Ovary (tissue), 10 donors: ENCODE measurements at places on chromosomes 7 and 10.

- H3K36me3 ChIP-seq = no peaks in the 10 kb centered on the region
- DNase-seq = no peak
- H3K27me3 ChIP-seq = no peaks in the 10 kb centered on the region
- H3K4me1 ChIP-seq = no peaks in the 10 kb centered on the region
- no peak overlapping the region for H3K27ac ChIP-seq
- no peak overlapping the region for H3K4me3 ChIP-seq
Observed at GRCh38 chr7:55351263-55351662, 13.9 kb upstream of the LANCL2 start.

DNA sequence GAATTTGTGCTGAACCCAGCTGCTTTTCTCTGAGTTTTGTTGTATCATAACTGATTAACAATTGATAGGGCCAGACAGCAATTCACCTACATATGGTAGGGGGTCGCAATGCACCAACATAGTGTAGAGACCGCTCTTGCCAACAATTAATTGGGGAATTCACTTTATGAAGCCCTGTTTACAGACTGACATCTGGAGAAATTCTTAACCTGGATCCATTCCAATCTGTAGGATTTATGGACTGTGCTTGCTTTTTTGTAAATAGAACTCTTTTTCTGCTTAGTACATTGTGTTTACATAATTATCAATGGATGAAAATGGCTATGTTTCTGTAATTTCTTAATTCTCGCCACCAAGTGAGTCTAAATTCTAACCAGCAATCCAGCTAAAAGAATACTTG lies 311.7 kb upstream of the BMPER start:
- peaks cover 1% of the 10 kb centered on the region for H3K4me1 ChIP-seq
- no peaks in the 10 kb centered on the region for H3K27me3 ChIP-seq
- H3K27ac ChIP-seq = no peak overlapping the region

GRCh38 chr7:2141651-2142050 lies 91.1 kb downstream of the MAD1L1 start:
- no peaks in the 10 kb centered on the region for H3K27me3 ChIP-seq
- no peak for DNase-seq
- no peak overlapping the region for H3K27ac ChIP-seq
- H3K4me3 ChIP-seq = no peak overlapping the region
- no peaks in the 10 kb centered on the region for H3K4me1 ChIP-seq

DNA sequence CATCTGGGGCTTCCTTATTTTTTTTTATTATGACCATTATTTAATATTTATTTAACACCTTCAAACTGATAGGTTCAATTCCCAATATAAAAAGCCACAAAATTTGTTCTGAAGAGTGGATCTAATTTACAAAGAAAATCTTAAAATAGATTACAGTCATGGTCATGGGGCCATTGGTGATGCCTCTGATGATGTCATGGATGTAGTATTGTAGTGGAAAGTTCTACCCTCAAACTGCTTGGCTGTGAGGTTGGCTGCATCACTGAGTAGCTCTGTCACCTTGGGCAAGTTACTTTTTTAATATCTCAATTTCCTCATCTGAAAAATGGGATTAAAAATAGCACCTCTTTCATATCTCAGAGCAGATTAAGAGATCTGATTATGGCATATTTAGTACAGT lies 128.5 kb downstream of the DKK1 start:
- H3K36me3 ChIP-seq = no peaks in the 10 kb centered on the region
- DNase-seq = no peak
- no peak overlapping the region for H3K27ac ChIP-seq

GRCh38 chr10:132059760-132060508 lies 5.8 kb upstream of the JAKMIP3 start:
- DNase-seq = no peak
- no peaks in the 10 kb centered on the region for H3K36me3 ChIP-seq
- no peaks in the 10 kb centered on the region for H3K27me3 ChIP-seq
- no peak overlapping the region for H3K27ac ChIP-seq
- H3K4me1 ChIP-seq = no peaks in the 10 kb centered on the region

GRCh38 chr10:123666318-123667236 lies at the start of gene GPR26:
Gene GPR26 (plus strand): TSS chr10:123666355. CDS start chr10:123666408, 53 bp downstream.
- no peak for DNase-seq
- H3K27ac ChIP-seq = no peak within 1 kb of the TSS
- H3K27me3 ChIP-seq = no peaks in the 10 kb centered on the region
- H3K4me1 ChIP-seq = no peaks in the 10 kb centered on the region

GRCh38 chr7:10521306-10521705 lies 452.4 kb upstream of the PHF14 start:
- H3K27ac ChIP-seq = no peak overlapping the region
- no peak for DNase-seq
- H3K4me3 ChIP-seq = no peak overlapping the region
- H3K27me3 ChIP-seq = no peaks in the 10 kb centered on the region
- no peaks in the 10 kb centered on the region for H3K36me3 ChIP-seq

GRCh38 chr7:149854611-149855360 lies 16.6 kb downstream of the ZNF862 start:
- no peaks in the 10 kb centered on the region for H3K27me3 ChIP-seq
- H3K27ac ChIP-seq = no peak overlapping the region
- no peak overlapping the region for H3K4me3 ChIP-seq

DNA sequence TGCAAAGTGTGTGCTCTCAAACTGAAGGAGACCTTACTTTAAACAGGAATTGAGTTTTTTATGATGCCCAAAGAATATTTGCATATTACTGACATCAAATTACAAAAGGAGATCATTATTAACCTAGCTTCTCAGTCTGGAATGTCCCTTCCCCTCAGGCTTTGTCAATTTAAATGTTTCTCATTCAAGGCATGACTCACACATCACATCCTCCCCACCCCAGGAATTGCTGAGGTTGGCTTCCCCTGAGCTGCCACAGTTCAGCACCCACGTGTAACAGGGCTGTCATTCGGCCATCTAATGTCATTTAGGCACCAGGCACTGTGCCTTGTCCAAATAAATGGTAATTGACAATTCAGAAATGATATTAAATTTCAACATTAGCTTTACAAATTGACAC lies 305.9 kb upstream of the MGMT start:
- H3K36me3 ChIP-seq = no peaks in the 10 kb centered on the region
- H3K4me1 ChIP-seq = no peaks in the 10 kb centered on the region
- H3K4me3 ChIP-seq = no peak overlapping the region
- no peak for DNase-seq

DNA sequence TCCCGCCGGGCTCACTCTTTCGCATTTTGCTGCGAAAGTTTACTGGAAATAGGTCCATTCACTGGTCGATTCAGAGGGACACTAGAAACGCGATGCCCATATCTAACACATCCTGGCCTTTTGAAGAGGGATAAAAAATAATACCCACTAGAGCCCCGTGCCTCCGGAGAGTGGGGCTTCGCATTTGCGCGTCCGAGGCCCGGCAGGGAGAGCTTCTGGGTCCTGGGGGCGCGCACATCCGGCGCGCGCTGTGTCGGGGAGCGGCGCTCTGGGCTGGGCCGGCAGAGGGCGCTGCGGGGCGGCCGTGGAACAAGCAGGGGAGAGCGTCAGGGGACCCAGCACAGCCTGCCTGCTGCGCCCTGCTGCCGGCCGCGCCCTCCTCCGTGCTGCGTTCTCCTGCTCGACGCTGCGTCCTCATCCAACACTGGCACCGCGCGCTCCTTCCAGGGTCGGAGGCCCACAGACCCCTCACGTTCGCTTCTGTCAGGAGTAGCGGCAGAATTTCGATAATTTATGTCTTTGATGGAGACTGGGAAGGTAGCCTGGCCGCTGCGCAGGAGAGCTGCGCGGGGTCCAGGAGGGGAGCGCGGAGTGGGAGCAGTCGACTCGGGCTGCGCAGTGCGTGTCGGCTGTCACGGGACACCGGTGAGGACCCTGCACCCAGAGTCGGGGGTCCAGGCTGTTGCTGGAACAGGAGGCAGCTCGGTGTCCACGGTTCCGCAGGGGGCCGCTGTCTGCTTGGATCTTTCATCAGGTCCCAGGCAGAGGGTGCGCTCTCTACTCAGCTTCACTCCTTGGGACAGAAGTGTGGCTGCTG lies 41.5 kb upstream of the ZNF32 start:
- no peaks in the 10 kb centered on the region for H3K27me3 ChIP-seq
- peak overlapping the region; percentile 41 for H3K4me3 ChIP-seq
- no peaks in the 10 kb centered on the region for H3K36me3 ChIP-seq
- H3K4me1 ChIP-seq = peaks cover 10% of the 10 kb centered on the region

GRCh38 chr7:102103027-102103372 lies 183.7 kb upstream of the SH2B2 start:
- DNase-seq = peak; percentile 8
- no peaks in the 10 kb centered on the region for H3K27me3 ChIP-seq
- H3K36me3 ChIP-seq = no peaks in the 10 kb centered on the region
- H3K27ac ChIP-seq = no peak overlapping the region
- no peak overlapping the region for H3K4me3 ChIP-seq
- no peaks in the 10 kb centered on the region for H3K4me1 ChIP-seq

DNA sequence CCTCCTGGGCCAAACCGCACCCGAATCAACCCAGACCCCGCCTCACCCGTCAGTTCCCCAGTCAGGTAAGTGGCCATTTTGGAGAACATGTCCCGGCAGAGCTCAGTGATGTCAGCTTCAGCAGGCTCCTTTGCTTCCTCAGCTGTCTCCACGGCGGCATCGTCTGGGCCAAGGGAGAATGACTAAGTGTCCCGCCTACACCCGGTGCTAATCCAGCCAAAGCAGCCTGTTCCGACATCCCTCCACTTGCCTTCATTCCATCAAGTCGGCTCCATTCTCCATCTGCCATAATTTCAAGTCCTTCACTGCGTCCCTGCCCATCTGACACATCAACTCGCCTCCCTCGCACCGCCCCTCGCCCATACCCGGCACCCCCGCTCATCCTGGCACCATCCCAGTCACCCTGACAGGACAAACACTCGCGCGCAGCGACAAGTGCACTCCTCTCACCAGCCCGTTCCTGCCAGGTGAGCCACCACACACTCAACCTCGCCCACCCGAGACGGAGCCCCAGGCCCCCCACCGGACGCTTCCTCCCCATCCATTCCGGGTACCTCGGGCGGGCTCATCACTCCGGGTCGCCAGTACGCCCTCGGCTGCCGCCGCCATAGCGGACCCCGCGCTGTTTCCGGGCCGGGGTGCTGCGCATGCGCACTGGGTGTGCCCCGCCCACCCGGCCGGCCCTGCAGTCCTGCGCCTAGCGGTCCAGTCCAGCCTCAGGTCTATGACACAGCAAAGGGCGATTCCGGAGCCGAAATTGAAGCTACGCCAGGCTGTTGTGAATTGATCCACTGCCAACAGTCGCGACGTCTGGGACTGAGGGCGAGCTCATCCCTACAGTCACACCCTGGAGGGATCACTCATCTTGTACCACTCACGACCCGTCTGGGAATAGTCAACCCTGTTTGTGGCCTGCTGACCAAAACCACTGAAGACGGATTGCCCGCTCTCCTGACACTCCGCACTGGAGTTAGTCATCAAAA lies at the start of gene BLOC1S2:
Gene BLOC1S2 (minus strand): TSS at position 630 of the 983 bp plus-strand sequence. CDS start 21 bp downstream, at position 609.
- no peaks in the 10 kb centered on the region for H3K36me3 ChIP-seq
- no peaks in the 10 kb centered on the region for H3K27me3 ChIP-seq
- H3K4me1 ChIP-seq = peaks cover 2% of the 10 kb centered on the region

DNA sequence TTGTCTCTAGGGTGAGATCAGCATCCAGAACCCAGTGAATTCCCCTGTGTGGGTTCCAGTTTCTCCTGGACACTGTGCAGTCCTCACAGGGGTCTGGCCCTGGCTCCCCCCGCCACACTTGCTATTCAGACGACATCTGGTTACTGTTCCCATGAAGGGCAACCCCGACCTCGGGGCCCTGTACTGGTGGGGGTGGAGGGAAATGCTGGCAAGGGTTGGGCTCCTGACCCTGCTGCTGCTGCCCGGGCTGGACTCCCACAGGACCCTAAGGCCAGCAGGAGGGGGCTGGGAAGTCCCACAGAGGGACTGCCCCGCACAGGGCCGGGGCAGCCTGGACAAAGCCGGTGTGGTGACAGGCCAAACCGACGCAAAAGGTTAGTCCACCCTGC lies 768 bp upstream of the CPA1 start:
- peak overlapping the region; percentile 73 for H3K27ac ChIP-seq
- no peaks in the 10 kb centered on the region for H3K36me3 ChIP-seq
- H3K4me1 ChIP-seq = peaks cover 9% of the 10 kb centered on the region
- no peak overlapping the region for H3K4me3 ChIP-seq

- no peaks in the 10 kb centered on the region for H3K4me1 ChIP-seq
- no peak overlapping the region for H3K27ac ChIP-seq
- no peaks in the 10 kb centered on the region for H3K27me3 ChIP-seq
- no peak for DNase-seq
- H3K36me3 ChIP-seq = no peaks in the 10 kb centered on the region
- H3K4me3 ChIP-seq = no peak overlapping the region
Observed at GRCh38 chr7:158291998-158292397, 295.6 kb downstream of the PTPRN2 start.

DNA sequence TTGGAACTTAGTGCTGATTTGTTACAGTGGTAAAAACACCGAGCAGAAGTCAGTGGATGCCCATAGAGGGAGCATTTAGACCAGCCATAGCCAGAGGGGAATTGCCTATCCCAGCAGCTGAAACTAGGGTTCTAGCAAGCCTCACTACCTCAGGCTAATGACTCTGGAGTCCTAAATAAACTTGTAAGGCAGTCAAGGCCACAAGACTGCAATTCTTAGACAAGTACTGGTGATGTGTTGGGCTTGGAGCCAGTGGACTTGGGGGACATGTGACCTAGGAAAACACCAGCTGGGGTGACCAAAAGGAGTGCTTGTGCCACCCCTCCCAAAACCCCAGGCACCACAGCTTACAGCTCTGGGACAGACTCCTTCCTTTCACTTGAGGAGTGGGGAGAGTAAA lies 209.0 kb downstream of the MAGI2 start:
- no peaks in the 10 kb centered on the region for H3K36me3 ChIP-seq
- H3K27me3 ChIP-seq = no peaks in the 10 kb centered on the region
- H3K4me3 ChIP-seq = no peak overlapping the region
- no peak for DNase-seq
- no peak overlapping the region for H3K27ac ChIP-seq

GRCh38 chr7:97116308-97116707 lies 1.2 kb upstream of the SDHAF3 start:
- no peaks in the 10 kb centered on the region for H3K36me3 ChIP-seq
- no peak overlapping the region for H3K27ac ChIP-seq
- no peak for DNase-seq
- H3K27me3 ChIP-seq = no peaks in the 10 kb centered on the region

DNA sequence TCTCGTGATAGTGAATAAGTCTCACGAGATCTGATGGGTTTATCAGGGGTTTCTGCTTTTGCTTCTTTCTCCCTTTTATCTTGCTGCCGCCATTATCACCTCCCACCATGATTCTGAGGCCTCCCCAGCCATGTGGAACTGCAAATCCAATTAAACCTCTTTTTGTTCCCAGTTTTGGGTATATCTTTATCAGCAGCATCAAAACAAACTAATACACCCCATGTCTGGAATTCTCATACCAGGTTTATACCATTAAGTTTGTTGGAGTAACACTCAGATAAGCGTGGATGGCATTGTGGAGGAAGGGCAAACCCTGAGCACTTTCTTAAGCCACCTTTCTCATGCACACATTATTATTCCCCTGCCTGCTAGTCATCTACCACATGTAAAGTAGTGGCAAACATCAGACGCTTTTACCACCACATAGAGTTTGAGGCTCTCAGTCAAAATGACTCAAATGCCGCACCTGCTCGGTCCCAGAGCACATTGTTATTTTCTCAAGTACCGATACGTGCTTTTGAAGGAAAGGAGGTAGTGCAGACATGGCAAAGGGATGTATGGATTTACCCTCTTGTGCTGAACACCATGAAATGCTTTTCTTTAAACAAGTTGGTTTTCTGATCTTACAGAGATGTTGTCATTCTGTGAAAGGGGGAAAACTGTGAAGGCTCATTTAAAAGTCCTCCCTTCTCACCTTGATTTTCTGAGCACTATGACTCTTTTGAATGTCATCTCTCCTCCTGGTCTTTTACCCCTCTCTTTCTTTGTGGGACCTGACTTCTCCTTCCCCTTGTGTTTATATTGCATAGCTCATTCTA lies 429.7 kb downstream of the EXOC4 start:
- no peaks in the 10 kb centered on the region for H3K27me3 ChIP-seq
- no peaks in the 10 kb centered on the region for H3K4me1 ChIP-seq
- DNase-seq = no peak
- H3K36me3 ChIP-seq = no peaks in the 10 kb centered on the region
- no peak overlapping the region for H3K4me3 ChIP-seq
